ENCODE measurements at places on chromosomes 6 and 20.

DNA sequence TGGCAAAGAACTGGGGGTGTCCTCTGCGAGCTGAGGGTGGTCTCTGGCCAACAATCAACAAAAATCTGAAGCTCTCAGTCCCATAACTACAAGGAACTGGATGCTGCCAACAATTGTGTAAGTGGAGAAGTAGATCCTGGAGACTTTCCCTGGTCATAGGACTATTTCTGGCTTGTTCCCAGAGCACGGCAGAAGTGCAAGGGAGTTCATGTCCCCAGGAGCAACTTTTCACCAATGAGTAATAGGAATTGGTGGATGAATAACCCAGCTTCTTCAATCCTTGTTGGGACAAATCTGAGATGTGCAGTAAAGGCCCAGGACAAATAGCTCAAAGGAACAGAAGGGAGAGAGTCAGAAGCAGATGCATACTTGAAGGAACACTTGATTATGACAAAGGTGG lies 95.5 kb downstream of the QRSL1 start:
- no peak for DNase-seq

DNA sequence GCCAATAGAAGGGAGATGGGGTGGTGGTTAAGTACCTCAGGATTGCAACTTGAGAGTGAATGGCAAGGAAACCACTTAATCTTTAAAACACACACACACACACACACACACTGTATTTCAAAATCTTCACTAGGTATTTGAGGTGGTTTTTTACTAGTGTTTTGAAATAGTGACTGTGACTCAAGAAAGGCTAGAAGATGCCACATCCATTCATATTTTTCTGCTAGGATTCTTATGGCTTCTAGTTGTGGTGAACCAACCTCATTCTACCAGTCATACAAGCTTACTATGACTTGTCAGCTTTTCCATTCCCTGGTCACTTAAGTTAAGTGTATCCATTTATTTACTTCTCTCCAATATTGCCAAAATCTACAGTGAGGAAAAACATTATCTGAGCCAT lies 519.4 kb upstream of the JAG1 start:
- DNase-seq: no peak

DNA sequence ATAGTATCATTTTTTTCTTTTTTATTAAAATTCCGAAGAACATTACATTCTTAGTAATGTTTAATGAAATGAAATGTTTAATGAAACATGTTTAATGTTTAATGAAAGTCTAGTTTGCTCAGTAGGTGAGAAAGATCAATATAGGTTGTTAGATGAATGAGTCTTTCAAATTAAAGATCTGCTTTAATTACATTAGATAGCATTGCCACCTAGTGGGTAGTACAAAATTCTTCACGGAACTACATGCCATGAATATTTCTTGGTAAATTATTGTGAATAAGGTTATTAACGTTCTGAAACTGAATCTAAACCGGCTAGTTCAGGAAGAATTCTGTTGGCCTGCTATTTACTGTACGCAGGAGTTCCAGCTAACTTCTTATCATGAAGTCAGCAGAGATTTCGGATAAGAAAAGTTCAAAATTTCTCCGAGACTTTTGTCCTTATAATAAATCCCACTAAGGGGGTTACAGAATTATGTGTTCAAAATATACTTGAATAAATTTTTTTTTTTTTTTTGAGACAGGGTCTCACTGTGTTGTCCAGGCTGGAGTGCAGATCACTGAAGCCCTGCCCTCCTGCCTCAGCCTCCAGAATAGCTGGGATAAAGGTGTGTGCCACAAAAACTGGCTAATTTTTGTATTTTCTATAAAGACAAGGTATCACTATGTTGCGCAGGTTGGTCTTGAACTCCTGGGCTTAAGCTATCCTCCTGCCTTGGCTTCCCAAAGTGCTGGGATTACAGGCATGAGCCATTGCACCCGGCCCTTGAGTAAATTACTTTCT lies 7.9 kb upstream of the GMNN start:
- peak; percentile 82 for DNase-seq

DNA sequence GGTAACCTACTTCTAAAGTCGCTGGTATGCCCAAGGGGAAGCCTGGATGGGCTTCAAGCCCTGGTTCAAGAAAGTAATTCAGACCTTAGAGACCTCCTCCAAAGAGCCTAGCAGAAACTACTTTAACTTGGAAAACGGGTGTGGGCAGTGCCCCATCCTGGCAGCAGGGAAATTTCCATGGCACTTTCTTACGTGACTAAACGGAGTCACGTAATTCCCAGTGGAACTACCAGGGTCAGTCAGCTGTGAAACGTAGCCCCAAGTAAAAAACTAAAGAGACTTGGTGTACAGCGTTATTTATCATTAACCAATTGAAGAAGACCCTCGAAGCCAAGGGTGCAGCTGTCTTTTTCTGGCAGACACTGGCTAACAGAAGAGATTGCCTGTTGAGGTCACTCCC lies 114.0 kb downstream of the RCAN2 start:
- DNase-seq: no peak

GRCh38 chr6:69729870-69730449 lies 66.8 kb downstream of the LMBRD1 start:
- no peak for DNase-seq

DNA sequence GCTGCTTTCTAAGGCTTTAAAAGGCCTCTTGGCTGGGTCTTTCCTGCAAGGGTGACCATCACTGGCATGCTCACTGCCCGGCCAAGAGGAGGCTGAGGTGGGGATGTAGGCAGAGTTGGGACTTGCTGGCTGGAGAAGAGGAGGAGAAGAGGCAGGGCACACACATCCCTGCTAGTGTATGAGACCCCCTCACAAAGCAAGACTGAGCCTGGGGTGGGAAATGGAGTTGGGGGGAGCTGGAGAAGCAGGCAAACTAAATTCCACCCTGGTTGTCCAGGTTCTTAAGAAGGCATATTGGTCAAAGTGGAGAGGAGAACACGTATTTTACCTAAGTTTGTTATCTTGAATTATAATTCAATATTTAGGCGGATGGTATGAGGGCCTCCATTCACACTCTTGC lies 1.7 kb upstream of the KIZ start:
- no peak for DNase-seq

DNA sequence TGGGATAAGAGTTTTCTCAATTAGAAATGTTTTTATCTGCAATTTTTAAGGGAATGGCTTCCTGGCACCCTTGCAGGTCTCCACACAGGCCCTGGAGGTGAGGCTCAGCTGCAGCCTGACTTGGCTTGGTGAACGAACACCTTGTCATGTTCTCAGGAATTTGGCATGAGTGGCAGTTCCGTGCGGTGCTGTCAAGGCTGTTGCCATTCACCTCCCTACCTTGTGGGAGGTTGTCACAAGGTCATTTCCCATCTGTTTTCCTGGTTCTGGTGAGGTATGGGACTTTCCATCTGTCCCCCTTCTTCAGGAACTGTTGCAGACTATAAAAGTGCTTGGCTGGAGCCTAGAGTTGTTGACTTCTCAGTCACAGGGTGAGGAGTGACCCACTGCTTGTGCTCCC lies 82.9 kb downstream of the ELOVL4 start:
- no peak for DNase-seq

- no peak for DNase-seq
Measured at GRCh38 chr6:149004664-149005063, 257.8 kb downstream of the UST start.

DNA sequence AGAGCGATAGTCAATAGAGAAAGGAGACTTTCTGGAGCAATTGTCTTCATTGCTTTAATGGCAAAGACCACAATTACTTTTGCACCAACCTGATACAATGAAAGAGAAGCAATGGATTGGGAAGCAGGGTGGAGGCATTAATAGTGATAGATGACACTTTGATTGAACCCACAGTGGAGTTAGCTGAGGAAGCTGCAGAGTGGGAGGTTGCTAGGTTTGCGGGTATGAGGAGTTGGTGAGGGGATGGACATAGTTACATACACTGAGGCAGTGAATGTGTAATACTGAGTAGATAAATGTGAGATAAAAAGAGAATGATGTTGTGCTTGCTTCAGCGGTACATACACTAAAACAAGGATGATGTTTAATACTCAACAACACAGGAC lies 91.9 kb downstream of the AKAP7 start:
- no peak for DNase-seq

DNA sequence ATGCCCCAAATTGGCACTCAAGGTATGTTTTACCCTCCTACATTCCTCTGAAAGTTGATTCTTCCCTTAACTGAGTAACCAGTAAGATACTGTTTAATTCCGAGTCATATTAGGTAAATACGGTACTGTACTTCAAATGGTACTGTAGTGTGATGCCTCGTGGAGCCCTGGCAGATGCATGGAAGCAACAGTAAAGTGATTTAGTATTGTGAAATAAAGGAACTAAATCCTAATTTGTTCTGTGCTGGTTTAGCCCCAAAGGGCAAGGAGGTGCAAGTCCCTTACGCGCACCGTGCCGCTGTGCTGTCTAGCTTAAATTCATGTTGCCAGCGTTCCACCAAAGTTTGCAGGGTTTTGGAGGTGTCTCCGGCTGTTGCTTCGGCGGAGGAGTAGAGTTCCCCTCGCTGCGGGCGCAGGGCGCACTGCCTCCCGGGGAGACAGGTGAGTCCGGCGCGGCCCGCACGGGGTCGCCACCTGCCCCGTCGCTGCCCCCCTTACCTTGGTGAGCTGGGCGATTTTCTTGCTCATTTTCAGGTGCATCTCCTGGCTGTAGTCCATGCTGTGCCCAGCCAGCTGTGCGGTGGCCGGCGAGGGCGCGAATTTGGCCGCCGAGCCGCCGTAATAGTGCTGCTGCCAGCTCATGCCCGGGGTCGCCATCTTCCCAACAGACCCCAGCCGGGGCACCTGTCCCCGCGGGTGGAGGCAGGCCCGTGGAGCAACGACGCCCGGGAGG lies 655 bp downstream of the FAM184A start:
- peak; percentile 34 for DNase-seq

DNA sequence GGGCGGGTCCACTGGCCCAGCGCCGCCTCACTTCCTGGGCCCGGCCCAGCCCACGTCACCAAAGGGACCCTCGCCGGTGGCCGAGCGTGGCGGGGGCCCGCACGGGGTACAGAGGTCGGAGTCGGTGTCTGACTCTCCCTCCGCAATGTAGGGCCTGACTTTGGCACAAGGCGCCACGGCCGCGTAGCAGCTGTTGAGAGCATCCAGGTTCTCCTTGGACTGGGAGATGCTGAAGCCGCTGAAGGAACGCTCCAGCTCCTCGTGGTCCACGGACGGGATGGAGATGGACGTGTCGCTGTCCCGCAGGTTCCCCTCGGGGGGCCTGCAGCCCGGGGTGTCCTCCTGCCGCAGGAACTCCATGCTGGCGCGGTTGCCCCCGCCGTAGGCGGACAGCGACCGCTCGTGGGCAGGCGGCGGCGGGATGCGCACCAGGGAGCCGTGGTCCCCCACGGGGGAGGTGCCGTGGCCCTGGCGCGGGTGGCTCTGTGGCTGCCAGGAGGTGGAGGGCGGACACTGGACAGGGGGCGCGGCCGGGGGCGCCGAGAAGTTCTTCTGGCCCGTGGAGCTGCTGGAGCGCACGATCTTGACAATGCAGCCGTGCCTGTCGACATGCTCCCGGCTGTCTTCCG lies 45.6 kb upstream of the CHRNA4 start:
- no peak for DNase-seq

DNA sequence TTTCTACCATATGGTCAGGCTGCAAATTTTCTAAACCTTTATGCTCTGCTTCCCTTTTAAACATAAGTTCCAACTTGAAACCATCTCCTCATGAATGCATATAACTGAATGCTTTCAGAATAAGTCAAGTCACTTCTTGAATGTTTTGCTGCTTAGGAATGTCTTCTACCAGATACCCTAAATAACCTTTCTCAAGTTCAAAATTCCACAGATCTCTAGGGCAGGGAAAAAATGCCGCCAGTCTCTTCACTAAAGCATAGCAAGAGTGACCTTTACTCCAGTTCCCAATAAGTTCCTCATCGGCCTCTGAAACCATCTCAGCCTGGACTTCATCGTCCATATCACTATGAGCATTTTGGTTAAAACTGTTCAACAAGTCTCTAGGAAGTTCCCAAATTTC lies 1011.2 kb upstream of the CITED2 start:
- no peak for DNase-seq

DNA sequence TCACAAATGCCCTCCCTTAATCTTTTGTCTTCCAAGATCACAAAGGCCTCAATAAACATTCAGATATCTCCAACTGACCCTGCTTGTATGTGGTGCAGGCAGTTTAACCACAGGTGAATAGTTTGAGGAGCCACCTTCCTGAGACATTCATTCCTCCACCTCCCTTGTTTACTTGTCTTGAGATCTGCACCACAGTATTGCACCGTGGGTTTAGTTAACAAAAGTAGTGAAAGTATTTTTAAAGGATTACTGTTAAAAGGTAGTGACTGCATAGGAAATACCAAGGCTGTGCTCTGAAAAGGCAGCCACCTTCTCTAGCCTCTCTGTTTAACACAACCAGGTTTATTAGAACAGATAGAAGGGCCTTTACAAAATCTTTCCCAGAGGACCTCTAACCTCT lies 46.5 kb downstream of the SESN1 start:
- DNase-seq: no peak

- DNase-seq: no peak
Measured at GRCh38 chr20:43954704-43955061, 40.0 kb downstream of the TOX2 start.

- DNase-seq: no peak
Measured at GRCh38 chr20:48090314-48090713, 305.0 kb upstream of the SULF2 start.

DNA sequence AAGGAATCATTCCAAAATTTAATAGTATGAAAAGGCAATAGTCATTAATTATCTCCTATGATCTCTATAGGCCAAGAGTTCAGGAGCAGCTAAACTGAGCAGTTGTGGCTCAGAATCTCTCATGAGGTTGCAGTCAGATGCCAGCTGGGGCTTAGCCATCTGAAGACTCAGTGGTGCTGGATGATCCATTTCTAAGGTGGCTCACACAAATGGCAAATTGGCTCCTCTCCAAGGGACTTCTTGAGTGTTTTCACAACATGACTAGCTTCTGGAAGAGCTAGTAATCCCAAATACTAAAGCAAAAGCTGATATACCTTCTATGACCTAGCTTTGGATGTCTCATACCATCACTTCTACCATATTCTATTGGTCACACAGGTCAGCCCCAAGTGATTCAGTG lies 104.2 kb downstream of the HAO1 start:
- DNase-seq: no peak

GRCh38 chr6:157229713-157230112 lies 93.6 kb downstream of the TMEM242 start:
- DNase-seq: no peak

DNA sequence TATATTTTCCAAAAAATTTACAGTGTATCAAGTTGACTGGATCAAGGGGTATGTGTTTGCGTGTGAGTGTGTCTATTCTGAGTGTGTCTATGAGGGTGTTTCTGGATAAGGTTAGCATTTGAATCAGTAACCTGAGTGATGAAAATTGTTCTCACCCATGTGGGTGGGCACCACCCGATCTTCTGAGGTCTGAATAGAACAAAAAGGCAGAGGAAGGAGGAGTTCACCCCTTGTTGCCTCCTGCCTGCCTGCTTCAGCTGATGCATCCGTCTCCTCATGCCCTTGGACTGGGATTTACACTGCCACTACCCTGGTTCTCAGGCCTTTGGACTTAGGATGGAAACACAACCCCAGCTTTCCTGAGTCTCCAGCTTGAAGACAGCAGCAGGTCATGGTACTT lies 13.7 kb upstream of the PRND start:
- no peak for DNase-seq

GRCh38 chr20:8777911-8778310 lies 291.0 kb upstream of the PLCB4 start:
- no peak for DNase-seq

GRCh38 chr6:46684771-46685170 lies 2.9 kb upstream of the TDRD6 start:
- DNase-seq: no peak

- DNase-seq: no peak
Measured at GRCh38 chr6:4661391-4661790, 114.8 kb upstream of the CDYL start.

GRCh38 chr6:41874741-41875140 lies 20.4 kb downstream of the USP49 start:
- no peak for DNase-seq

GRCh38 chr6:128275030-128275429 lies 245.4 kb downstream of the PTPRK start:
- DNase-seq: no peak
